Breast epithelium (tissue), 4 donors: ENCODE measurements at places on chromosomes 16 and 17.
A peak's percentile ranks its signal among the peaks of the same experiment; 100 is the strongest.

DNA sequence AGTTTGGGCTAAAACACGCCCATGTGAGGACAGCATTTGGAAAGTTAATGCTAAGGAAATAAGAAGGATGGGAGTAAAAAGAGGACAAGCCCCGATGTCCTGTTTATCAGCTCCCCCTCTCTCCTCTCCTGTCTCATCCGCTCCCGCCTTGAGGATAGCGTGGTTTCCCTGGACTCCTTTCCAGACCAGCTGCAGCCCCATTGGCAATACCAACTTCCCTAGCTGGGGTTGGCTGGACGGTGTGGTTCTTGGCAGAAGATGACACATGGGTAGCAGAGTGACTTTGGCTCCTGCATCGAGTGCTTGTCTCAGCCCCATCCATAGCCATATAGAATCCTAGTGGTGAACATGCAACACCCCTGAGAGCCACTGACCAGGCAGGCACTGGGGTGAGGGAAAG lies 185.9 kb downstream of the CCDC182 start:
- DNase-seq: no peak

GRCh38 chr17:50547035-50547735 lies at the start of gene SPATA20:
TSS of gene SPATA20 (plus strand) at chr17:50547174. CDS start at chr17:50547209, 35 bp downstream.
- DNase-seq: peak; percentile 93

- DNase-seq: peak; percentile 29
These were observed 468.1 kb downstream of the SOX9 start for GRCh38 chr17:72588961-72589360.

DNA sequence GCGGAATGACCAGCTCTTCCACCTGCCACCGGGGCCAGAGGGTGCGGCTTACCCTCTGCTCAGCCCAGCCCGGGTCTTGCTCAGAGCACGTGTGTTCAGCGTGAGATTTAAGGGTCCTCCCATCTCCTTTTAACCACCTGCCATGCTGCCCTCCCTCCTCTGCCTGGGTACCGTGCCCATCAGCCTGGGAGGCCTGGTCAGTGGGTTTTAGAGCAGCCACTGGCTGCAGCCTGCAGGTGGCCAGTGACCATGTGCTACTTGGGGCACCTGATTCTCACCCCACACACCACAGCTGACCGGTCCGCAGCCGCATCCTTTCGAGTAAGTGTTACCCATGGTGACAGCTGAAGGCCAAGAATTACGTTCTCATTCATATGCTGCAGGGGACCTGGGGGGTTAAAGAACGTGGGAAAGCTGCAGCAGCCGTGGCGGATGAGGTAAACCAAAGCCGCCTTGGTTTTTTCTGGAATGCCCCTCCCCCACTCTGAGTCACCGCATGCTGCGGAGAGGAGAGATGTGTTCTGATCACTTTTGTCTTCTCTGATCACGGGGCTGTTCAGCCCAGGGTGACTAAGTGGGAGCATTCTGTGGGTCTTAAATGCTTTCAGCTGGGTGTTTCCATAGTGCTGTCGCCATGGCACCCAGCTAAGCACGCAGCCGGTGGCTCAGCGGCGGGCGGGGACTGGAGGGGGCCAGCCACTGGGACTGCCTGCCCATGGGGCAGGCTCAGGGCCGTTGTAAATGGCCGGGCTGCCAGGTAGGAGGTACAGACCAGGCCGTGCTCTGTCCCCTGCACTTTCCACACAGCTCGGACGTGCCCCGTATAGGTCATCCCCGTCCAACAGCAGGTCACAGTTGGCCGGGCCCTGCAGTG lies 59.8 kb downstream of the BAIAP2 start:
- DNase-seq: peak; percentile 82

GRCh38 chr17:44921122-44921882 lies 6.0 kb upstream of the GFAP start:
- DNase-seq: peak; percentile 37

- DNase-seq: no peak
These were observed 88.9 kb upstream of the ATF7IP2 start for GRCh38 chr16:10296956-10297340.

DNA sequence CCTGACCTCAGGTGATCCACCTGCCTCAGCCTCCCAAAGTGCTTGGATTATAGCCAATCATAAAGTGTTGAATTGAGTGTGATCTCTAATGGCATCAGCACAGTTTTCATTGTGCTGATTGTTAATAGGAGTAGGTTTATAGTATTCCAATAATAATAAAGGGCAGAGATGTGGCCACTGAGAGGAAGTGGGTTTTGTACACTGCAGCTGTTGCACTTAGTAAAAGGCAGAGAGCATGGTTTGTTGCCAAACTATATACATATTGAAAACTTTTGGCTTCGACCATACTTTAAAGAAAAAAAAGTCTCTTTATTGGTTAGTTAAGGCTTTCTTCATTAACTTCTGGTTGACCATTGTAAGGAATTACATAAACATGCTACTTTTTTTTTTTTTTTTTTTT lies 185.9 kb downstream of the CDK5R1 start:
- no peak for DNase-seq

DNA sequence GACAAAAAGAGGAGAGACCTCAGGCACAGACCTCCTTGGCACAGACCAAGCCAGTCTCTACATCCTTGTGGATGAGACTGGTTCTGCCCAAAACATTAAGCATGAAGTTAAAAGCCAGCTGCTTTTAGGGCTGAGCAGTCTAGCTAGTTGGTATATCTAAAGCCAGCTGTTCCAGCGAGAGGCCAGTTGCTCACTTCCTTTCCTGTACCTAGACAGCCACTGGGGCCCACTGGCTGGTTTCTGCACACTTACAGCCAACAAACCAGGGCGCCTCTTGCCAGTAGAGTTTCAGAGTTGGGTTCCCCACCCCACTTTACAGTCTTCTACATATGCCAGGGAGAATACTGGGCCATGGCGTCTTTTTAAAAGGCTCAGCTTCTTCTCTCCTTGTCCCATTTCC lies 242.4 kb downstream of the ZFHX3 start:
- DNase-seq: no peak

DNA sequence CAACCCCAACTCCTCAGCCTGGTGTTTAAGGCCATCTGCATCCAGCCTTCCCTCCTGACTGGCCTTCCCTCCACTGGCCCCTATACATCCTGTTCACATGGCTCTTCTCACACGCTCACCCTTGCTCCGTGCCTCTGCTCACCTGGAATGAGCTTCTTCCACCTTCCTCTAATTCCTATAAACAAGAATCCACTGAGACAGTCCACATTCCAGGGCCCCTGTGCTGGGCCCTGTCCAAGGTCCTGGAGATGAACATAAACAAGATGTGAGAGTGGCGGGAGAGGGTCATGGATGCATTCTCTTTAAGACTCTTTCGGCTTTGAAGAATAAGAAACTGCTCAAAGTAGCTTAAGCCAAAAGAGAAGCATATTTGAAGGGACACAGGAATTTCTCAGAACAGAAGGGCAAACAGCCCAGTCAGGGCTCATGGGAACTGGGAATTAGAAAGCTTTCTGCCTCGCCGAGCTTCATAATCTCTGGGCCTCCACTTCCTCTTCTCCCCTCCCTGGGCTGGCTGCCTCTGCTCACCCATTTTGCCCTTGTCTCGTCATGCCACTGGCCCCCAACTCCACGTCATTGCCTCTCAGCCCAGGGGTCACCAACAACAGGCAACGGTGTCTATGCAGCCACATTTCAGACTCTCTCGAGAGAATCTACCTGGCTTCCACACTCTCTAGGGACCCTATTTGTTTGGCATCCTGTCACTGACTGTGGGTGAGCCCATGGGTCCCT lies 13.5 kb downstream of the SPPL2C start:
- no peak for DNase-seq

DNA sequence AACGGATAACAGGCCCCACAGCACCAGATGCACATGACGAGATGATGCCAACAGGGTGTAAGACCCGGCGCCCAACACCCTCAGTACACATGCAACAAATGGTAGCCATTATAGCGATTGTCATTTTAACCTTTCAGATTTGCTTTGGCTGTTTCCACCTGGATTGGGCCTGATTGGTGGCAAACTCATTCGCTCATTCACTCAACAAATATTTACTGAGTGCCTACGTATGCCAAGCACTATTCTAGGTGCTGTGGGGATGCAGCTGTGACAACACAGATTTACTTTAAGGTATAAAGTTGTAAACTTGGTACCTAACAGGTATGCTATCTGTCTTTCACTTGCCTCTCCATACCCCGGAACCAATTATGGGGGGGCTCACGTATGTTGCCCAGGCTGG lies 66.8 kb downstream of the SRCIN1 start:
- DNase-seq: no peak

- DNase-seq: no peak
These were observed 20.4 kb downstream of the KRT12 start for GRCh38 chr17:40846515-40847144.

- no peak for DNase-seq
These were observed 54.1 kb upstream of the CNEP1R1 start for GRCh38 chr16:49970797-49971431.

DNA sequence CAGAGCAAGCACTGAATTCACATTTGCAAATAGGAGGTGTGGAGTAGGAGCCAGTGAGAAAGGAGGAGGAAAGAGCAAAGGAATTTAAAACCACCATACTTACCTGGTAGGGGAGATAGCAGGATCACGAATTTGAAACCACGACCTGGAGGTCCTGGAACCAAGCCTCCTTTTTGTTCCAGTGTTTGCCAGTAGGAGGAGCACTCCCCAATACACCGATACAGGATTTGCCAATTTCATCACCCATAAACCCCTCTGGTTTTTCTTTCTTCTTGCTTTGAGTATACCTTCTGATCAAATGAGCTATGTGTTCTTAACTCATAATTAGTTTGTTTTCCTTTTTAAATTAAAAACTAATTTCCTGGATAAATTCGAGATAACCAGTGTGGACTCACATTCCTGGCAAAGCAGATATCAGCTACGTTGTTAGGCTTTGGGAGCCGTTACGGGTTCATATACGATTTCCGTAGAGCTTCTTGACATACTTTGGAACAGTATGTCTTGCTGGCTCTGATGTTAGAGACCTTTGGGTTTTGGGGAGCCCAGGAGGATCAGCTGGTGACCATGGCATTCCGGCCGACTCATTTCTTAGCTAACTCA lies 22.7 kb downstream of the BCO1 start:
- DNase-seq: no peak
